ENCODE measurements at places on chromosomes 11 and 22.

DNA sequence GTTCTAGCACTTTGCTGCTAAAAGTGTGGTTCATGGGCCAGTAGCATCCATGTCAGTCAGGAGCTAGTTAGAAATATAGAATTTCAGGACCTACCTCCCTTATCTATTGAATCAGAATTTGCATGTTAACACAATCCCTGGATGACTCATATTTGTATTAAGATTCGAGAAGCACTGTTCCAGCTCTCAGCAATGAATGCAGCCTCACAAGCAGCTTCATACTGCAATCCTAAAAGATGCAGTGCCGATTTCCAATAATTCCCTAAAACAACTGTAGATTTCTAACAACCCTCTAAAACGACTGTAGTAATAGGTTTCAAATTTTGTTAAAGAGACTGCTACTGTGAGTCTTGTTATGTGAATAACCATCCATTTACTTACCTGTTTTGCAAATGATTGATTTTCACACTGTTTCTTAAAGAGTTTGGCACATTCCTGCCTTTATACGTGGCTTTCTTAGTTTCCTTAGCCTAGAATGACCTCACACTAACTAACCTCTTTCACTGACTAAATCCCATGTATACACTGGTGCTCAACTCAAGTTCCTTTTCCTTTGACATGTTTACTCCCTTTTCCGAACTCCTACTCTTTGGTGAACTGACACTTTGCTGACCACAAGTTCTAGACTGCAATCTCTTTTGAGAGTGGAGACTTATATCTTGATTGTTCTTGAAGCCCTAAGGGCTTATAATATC lies 511.8 kb downstream of the METTL15 start:
- no peak for DNase-seq

GRCh38 chr22:24118689-24119384 lies 62.5 kb upstream of the SUSD2 start:
- no peak for DNase-seq

DNA sequence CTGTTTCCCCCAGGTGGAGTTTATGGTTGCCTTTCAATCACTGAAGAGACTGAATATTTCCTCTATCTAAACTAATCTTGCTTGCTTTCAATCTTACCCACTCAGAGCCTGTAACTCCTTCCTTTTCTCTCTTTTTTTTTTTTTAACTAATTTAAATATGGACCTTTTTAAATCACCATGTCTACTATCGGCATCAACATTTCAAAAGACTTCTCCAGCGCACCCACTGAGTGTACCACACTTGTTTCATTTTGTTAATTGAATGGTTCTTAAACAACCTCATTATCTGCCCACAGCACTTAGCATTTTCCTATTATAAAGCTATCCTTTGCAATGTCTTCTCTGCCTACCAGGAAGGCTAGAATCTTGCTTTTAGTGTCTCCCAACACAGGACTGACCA lies 1212.5 kb downstream of the LRRC4C start:
- no peak for DNase-seq

- DNase-seq, result no peak
Observed at GRCh38 chr22:35488513-35488912, 52.1 kb upstream of the RASD2 start.

DNA sequence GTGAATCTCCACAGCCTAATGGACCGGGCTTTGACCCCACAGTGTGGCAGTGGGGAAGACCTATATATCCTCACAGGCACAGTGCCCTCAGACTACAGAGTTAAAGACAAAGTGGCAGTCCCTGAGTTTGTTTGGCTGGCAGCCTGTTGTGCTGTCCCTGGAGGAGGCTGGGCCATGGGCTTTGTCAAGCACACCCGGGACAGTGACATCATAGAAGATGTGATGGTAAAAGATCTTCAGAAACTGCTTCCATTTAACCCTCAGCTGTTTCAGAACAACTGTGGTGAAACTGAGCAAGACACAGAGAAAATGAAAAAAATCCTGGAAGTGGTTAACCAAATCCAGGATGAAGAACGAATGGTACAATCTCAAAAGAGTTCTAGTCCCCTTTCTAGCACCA lies 39.0 kb downstream of the ENDOD1 start:
- no peak for DNase-seq

DNA sequence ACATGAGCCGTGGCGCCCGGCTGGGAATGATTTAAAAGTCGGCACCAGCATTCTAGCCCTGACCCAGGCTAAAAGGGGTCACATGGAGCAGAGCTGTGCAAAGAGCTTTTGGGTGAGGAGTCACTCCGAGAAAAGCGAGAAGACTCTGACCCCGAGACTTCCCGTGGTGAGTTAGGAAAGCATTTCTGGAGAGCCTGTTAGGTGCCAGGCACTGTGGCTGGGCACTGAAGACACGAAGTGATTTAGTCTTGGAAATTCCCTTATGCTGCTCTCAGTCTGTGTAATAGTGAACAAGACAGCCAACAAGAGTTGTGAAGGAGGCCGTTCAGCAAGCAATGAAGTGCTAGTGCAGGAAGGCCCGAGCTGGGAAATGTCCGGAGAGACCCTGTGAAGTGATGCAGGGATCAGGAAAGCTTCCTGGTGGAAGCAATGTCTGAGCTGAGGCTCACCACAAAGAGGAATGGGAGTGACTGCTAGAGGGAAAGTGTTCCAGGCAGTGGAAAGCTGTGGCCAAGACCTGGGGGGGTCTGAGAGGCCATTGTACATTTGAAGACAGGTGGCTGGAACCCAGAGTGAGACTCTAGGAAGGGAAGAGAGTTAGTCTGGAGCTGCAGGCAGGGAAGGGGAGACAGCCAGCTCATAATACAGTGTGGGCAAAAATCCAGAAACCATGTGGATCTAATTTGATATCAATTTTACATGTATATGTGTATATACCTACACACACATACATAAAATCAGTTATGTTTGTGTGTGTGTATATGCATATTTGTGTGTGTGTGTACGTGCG lies 31.6 kb downstream of the MARK2 start:
- no peak for DNase-seq

GRCh38 chr11:100851147-100851546 lies 164.1 kb downstream of the ARHGAP42 start:
- DNase-seq, result no peak

- no peak for DNase-seq
Observed at GRCh38 chr11:128886406-128887124, 4.6 kb upstream of the KCNJ5 start.

DNA sequence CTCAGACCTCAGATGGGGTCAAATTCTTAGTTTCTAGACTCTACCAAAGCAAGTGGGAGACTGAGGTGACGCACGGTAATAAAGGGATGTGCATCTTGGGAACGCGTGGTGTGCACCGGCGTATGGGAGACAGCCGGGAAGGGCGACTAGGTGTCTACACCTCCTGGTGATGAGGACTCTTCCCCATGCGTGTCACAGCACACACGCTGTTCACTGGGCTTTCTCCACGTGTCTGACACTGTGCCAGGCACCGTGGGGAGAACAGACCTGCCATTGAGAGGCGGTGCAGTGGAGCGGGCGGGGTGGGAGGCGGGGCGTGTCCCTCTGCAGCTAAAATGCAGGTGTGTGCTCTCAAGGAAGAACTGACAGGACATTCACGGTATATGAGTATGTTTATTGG lies 5.3 kb downstream of the FXYD6 start:
- DNase-seq, result no peak
